ENCODE measurements at places on chromosomes 7 and 10. TPM values are rescaled to one million over a fixed set of nuclear protein-coding genes. Genes with fewer than 3 reads are reported as not detected.

Gene ATG9B
- 33.0 TPM for total RNA-seq

Gene CACNA2D1
- total RNA-seq: 4.1 TPM

Gene EBLN1
- total RNA-seq: not detected

Gene SPACDR
- total RNA-seq: not detected

Gene MSS51
- 2.5 TPM for total RNA-seq

Gene ELFN1
- total RNA-seq: not detected

Gene COX15
- total RNA-seq: 9.3 TPM

Gene TEX47
- not detected for total RNA-seq

Gene TLX1
- total RNA-seq: not detected

Gene CPED1
- 58.7 TPM for total RNA-seq

Gene TIAL1
- 49.6 TPM for total RNA-seq

Gene FAM3C
- total RNA-seq: 41.4 TPM

Gene SRPK2
- total RNA-seq: 53.3 TPM

Gene PNLIPRP1
- total RNA-seq: not detected

Gene VENTX
- total RNA-seq: not detected

Gene WIPF3
- total RNA-seq: not detected

Gene CABCOCO1
- 2.6 TPM for total RNA-seq

Gene SFRP4
- 7.9 TPM for total RNA-seq

Gene TUBB8
- total RNA-seq: not detected

Gene ZNF735
- not detected for total RNA-seq

Gene ADAMTS14
- total RNA-seq: 7.0 TPM

Gene EFCAB10
- total RNA-seq: 1.5 TPM

Gene JCAD
- total RNA-seq: 17.4 TPM

Gene FAM13C
- 11.2 TPM for total RNA-seq

Gene IGFBP3
- total RNA-seq: 133 TPM

Gene TRIM4
- total RNA-seq: 35.3 TPM

Gene PNLIP
- not detected for total RNA-seq

Gene KAT6B
- 109 TPM for total RNA-seq

Gene SLC29A4
- total RNA-seq: 2.4 TPM
